ENCODE measurements at places on chromosomes 6 and 20. TPM values are rescaled to one million over a fixed set of nuclear protein-coding genes. Genes with fewer than 3 reads are reported as not detected.

RIPPLY2 gene
- total RNA-seq, result not detected

FABP7 gene
- total RNA-seq, result not detected

WFDC5 gene
- total RNA-seq, result not detected

GRCh38 chr20:57422254-57422653, 31.1 kb downstream of the RBM38 start:
- no peaks in the 10 kb centered on the region for H3K4me1 ChIP-seq
- no peaks in the 10 kb centered on the region for H3K27me3 ChIP-seq
- H3K4me3 ChIP-seq, result no peak overlapping the region

- no peaks in the 10 kb centered on the region for H3K4me1 ChIP-seq
- no peaks in the 10 kb centered on the region for H3K27me3 ChIP-seq
- H3K4me3 ChIP-seq, result no peak overlapping the region
- no peak overlapping the region for H3K27ac ChIP-seq
Observed at GRCh38 chr6:129360682-129360955, 349.4 kb downstream of the ARHGAP18 start.

- no peak for DNase-seq
- no peak overlapping the region for H3K27ac ChIP-seq
- H3K36me3 ChIP-seq, result no peaks in the 10 kb centered on the region
- H3K4me1 ChIP-seq, result peaks cover 5% of the 10 kb centered on the region
Observed at GRCh38 chr20:57936636-57937385, 227.0 kb upstream of the PMEPA1 start.

DNA sequence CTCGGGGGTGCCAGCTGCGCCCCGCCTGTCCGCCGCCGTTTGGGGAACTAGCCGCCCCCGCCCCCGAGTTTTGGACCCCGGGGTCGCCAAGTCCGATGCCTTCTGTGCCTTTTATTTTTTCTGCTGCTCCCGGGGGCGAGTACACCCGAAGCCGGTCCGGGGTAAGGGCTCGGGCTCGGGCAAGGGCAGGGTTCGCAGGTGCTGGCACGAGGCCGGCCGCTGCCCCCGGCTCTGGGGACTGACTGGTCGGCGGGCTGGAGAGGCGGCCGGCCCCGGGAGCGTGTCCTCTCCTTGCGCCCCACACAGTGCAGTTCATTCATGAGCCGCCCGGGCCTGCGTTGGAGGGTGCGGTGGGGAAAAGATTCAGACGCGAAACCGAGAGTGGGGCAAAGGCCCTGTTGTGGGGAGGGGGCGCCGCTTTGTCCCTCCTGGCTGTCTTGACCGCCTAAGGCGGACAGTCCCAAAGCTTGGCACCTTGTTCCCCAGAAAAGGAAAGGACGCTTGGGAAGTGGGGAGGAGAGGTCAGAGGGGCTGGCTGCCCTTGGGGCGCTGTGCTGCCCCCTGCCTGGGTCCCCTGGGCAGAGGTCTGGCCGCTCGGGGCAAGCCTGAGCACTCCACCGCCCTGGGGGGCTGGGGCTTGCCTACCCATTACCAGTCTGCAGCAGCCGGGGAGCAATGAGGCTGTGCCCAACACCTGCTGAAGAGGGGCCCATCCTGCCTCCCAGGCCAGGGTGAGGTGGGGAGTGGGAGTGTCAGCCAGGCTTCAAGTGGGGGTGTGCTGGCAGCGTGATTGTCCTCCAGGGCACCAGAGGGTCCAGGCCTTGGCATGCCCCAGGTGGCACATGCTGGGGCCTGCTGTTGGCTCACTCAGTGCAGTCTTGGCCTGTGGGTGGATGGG, 915 bp downstream of the TMEM63B start:
- H3K4me1 ChIP-seq, result peaks cover 4% of the 10 kb centered on the region
- no peak for DNase-seq
- no peaks in the 10 kb centered on the region for H3K27me3 ChIP-seq

DNA sequence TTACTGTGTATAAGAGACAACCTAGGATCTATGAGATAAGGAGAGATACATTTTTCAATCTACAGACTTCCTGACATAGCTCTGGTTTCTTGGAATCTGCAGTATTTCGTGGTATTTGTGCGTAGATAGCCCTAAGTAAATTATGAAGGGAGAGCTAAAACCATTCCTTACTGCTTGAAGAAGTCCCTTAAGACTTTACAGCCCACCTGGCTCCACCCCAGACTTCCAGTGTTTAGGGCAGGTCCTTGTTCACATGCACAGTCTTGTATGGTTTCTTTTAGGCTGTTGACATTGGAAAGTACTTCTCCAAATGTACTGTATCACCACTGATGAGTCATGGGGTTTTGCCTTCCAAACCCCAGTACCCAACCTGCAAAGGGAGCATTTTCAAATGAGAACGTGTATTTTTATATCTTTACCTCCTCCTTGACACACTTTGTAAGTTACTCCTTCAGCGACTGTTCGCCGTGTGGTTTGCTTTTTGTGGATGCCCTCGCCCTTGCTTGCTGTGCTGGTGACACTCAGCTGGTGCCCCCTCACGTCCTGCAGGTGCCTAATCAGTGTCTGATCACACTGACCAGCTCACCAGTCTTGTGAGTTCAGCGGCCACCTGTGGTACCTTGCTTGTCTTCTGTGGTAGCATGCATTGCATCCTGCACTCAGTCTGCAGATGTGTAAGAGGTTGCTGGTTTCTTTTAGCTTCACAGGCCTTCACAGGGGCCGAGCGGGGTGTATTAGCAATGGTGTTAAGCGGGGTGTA, 73.3 kb downstream of the IGF2R start:
- peak overlapping the region; percentile 83 for H3K27ac ChIP-seq
- H3K27me3 ChIP-seq, result no peaks in the 10 kb centered on the region
- peak; percentile 41 for DNase-seq
- no peaks in the 10 kb centered on the region for H3K4me1 ChIP-seq
- H3K4me3 ChIP-seq, result no peak overlapping the region

DNA sequence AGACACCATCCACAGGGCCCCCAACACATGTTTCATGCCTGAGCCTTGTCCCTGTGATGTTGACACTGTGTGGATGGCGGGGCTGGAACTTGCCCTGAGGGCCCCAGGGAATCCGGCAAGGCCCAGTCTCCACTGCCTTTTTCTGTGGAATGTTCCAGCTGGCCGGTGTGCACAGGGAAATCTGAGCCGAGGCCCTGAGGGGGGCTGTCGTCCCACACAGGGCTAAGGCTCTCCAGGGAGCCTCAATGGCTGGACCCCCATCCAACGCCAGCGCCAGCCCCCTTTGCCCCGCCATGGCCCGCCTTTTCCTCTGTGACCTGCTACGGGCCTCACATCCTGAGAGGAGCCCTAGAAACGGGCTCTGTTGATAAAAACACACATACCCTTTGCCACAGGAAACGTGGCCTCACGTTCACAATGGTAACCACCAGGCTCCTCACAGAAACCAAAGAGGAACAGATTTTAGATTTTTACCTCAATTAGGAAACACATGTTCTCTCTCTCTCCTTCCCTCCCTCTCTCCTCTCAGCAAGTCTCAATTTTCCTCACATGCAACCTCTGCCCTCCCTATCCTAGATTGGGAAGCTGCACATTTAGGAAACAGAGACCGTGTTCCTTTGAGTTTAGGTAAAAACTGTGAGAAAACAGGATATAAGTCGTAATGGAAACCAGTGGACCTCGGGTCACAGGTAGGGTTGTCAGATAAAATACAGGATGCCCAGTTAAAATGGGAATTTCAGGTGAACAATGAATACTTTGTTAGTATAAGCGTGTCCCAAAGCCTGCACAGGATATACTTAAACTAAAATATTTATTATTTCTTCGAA, 13.7 kb upstream of the ZNF831 start:
- H3K36me3 ChIP-seq, result no peaks in the 10 kb centered on the region
- no peak for DNase-seq
- no peak overlapping the region for H3K27ac ChIP-seq
- H3K4me3 ChIP-seq, result no peak overlapping the region
- no peaks in the 10 kb centered on the region for H3K27me3 ChIP-seq

DNA sequence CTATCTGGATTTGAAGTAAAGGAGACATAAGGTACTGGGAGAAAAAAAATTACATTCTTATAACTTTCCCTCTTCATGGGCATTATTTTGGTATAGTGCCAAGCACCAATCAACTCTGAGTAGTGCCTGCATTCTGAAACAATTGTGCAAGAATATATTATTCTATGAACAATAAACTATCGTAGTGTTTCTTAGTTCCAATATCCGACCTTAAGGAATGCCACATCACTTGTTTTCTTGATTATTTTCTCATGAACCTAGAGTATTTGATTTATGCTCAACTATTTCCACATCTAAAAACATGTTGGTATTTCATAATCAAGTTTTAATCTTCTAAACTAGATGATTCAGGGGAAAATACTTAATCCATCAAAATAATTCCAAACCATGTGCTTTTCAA, 294.4 kb upstream of the TBX18 start:
- H3K4me1 ChIP-seq, result no peaks in the 10 kb centered on the region
- no peak for DNase-seq
- H3K27ac ChIP-seq, result no peak overlapping the region
- no peaks in the 10 kb centered on the region for H3K27me3 ChIP-seq
- no peaks in the 10 kb centered on the region for H3K36me3 ChIP-seq
- H3K4me3 ChIP-seq, result no peak overlapping the region

DNA sequence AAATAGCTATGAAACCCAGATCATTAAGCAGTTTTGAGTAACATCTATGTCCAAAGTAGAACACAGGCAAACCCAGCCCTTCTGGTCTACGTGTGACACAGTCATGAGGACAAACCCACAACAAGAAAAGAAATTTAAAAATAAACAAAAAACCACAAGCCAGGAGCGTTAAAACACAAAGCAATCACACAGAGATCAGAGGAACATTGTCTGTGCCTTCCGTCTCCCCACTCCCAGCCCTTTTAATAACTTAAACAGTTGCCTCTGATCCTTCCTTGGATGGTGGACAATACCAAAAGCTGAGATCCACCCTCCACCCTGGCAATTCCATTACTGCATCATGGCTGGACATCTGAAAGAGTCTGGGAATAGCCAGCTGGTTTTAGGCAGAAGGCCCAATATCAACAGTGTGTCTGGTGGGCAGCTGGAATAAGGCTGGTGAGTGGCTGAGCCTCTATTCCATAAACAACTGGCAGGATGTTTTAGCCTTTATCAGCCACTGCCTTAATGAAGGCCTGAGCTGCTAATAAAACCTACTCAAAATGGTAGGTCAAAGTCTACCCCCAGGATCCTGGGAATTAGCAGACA, 15.7 kb upstream of the LAMA4 start:
- no peak for DNase-seq
- H3K27ac ChIP-seq, result no peak overlapping the region
- H3K27me3 ChIP-seq, result no peaks in the 10 kb centered on the region
- no peaks in the 10 kb centered on the region for H3K36me3 ChIP-seq

DNA sequence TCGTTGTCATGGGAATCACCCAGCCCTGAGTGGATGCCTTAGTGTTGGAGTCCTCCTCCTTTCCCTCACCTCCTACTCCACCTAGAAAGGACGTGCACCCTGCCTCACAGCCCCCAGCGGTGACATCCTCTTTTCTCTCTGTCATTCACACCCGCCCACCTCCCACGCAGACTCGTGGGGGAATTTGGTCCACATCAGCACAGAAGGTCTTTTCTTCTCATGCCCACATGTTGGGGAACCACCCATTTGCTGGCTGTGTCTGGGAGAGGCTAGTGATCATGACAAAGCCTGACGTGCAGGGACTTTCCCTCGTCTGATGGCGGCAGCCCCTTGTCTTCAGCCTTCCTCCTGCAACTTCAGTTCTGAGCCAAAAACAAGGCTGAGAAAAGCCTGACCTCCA, 96.0 kb upstream of the CNKSR3 start:
- H3K27ac ChIP-seq, result no peak overlapping the region
- no peaks in the 10 kb centered on the region for H3K4me1 ChIP-seq
- no peak for DNase-seq
- no peaks in the 10 kb centered on the region for H3K27me3 ChIP-seq
- H3K4me3 ChIP-seq, result no peak overlapping the region

GRCh38 chr6:7730784-7731227, 4.9 kb downstream of the BMP6 start:
- DNase-seq, result no peak
- no peak overlapping the region for H3K27ac ChIP-seq

- no peak overlapping the region for H3K27ac ChIP-seq
- H3K4me1 ChIP-seq, result no peaks in the 10 kb centered on the region
- H3K27me3 ChIP-seq, result no peaks in the 10 kb centered on the region
- no peaks in the 10 kb centered on the region for H3K36me3 ChIP-seq
- no peak for DNase-seq
- no peak overlapping the region for H3K4me3 ChIP-seq
Observed at GRCh38 chr20:12673352-12673751, 335.4 kb upstream of the SPTLC3 start.

DNA sequence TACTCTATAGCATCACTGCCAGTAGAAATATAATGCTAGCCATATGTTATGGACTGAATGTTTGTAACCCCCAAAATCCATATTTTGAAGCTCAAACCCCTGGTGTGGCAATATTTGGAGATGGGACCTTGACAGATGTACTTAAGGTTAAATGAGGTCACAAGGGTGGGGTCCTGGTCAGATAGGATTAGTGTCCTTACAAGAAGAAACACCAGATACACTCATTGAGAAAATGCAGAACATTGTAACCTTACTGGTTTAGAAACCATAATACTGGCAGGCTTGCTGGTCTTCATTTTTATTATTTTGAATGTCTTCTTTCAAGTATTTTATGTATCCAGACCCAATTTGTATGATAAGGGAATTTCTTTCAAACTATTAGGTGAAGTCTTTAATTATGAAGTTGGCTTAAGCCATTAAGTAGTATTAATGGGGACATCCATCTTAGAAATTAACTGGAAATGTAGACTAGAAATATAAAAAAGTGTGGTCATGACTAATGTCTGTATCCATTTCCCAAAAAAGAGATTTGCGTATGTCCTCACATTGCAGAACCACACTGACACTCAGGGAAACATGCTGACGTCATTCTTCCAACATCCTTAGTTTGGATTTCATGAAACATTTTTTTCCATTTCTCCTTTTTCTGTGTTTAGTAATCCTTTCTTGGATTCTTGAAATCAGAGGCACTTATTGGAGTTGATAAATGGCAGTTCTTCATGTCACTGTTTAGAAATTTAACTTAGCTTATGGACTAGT, 32.4 kb downstream of the SLC16A10 start:
- DNase-seq, result no peak

GRCh38 chr6:36671687-36672375, 6.7 kb upstream of the CDKN1A start:
- H3K27ac ChIP-seq, result no peak overlapping the region
- H3K4me1 ChIP-seq, result no peaks in the 10 kb centered on the region
- DNase-seq, result no peak
- no peaks in the 10 kb centered on the region for H3K36me3 ChIP-seq

DNA sequence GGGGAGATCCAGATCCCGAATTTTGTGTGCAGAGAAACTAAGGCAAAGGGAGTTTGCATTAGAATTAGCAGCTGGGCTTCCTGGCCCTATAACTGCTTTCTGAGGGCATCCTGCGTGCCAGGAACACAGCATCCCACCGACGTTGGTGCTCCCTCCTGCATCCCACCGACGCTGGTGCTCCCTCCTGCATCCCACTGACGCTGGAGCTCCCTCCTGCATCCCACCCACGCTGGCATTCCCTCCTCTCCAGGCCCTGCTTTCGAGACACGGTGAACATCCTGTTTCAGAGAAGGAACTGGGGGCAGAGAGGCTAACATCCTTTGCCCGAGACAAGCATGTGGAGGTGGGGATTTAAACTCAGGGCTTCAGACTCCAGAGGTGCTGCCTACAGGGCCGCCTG, 44.4 kb downstream of the DACT2 start:
- no peak for DNase-seq
- H3K36me3 ChIP-seq, result no peaks in the 10 kb centered on the region
- H3K27me3 ChIP-seq, result no peaks in the 10 kb centered on the region
- no peak overlapping the region for H3K4me3 ChIP-seq
- peak overlapping the region; percentile 68 for H3K27ac ChIP-seq
- no peaks in the 10 kb centered on the region for H3K4me1 ChIP-seq
